ENCODE measurements at places on chromosomes 7 and 10.

GRCh38 chr10:66777665-66778064 lies 148.2 kb upstream of the LRRTM3 start:
- DNase-seq, result no peak

DNA sequence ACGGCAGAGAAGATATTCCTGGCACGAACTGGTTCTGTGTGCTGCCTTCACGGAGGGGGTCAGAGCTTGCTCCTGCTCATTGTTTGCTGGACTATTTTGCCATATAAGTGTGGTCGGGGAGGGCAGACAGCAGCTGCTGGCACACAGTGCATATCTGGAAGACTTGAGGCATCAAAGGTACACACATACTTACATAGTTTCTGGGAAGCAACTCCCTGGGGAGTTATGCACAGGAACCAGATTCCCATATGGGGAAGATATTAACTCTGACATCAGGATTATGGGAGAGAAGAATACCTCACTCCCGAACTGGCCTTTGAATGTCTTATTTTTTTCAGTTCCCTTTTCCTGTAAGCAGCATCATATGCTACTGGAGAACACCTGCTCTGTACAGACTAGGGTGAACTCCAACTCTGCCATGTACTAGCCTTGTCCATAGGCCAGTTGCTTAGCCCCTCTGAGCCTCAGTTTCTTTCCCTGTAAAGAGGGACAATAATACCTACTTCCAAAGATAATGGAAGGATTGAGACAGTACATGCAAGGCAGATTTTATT lies 41.5 kb downstream of the LGI1 start:
- DNase-seq, result no peak

GRCh38 chr7:3013975-3014792 lies 29.5 kb downstream of the CARD11 start:
- no peak for DNase-seq

- DNase-seq, result no peak
Observed at GRCh38 chr10:58590924-58591323, 78.3 kb downstream of the BICC1 start.

GRCh38 chr10:52198540-52198939 lies 115.5 kb upstream of the DKK1 start:
- DNase-seq, result no peak

DNA sequence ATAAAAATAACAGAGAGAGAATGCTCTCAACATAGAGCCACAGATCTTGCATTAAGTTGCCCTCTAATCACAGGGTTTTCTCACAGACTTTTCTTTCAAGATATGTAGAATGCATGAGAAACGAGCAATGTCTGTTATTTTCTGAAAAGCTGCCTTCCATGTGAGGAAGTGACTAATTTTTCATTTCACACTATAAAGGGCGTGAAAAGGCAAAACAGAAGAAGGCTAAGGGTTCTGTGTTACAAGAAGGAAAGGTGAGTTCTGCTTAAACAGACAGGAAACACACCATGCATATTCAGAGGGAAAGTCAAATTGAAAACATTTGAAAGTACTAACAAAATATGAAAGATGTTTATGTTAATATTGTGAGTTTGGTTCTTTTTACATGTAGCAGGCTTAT lies 189.2 kb downstream of the SEMA3D start:
- no peak for DNase-seq

DNA sequence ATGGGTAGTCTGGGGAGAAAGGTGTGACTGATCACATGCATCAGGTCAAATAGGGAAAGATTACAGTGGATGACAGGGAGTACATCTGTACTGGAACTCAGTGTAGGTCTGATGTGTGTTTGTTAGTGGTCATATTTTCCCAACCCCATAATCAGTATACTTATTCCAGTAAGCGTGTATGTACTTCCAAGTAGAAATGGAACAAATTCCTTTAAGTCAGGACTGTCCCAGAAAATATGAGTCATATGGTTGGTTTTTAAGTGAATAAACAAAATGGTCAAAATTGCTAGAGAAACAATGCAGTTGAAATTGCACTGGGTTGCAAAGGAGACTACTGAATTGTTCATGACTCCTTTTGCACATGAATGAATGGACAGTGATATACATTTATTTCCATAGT lies 118.8 kb upstream of the MYO3A start:
- DNase-seq, result no peak

GRCh38 chr10:97999066-97999922 lies 31.1 kb downstream of the CRTAC1 start:
- peak; percentile 74 for DNase-seq
